ENCODE measurements at places on chromosomes 4 and X. TPM values are rescaled to one million over a fixed set of nuclear protein-coding genes. Genes with fewer than 3 reads are reported as not detected.

GRCh38 chr4:89582756-89583505 lies 254.0 kb downstream of the SNCA start:
- DNase-seq: no peak

- DNase-seq: no peak
Measured at GRCh38 chr4:187782286-187782824, 213.2 kb upstream of the ZFP42 start.

- peak; percentile 71 for DNase-seq
Measured at GRCh38 chrX:7925867-7926472, 1.2 kb downstream of the PNPLA4 start.

DNA sequence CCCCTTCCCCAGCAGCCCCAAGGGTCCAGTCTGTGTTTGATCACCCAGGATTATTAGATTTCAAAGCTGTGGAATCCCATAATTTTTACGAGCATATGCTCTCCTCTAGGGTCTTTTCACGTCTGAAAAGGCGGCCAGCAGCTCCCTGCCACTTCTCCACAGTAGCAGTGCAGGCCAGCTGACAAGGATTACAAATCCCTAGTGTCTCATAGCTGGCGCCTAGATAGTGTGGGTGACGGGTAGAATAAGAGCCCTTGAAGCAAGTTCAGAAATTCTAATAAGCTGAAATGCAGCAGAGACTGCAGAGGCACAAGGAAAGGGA lies 79.4 kb downstream of the RLIM start:
- DNase-seq: no peak

DNA sequence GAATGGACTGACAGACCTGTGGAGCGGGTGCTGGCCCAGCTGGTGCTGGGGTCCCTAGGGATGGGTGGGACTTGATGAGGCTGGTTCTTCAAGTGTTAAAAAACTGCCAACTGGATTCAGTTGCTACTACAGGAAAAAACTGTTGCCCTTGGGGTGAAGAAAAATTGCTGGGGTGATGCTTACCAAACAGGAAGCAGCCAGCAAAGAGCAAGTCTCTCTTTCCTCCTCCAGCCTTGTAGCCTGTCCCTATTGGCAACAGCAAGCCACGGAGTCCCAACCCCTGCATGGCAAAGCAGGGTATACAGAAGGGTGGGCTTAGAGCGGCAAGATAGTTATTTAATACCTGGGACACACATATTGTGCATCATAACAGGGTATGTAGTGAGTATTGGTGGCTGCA lies 60.1 kb upstream of the ATP8A1 start:
- DNase-seq: no peak

- no peak for DNase-seq
Measured at GRCh38 chr4:172061204-172061603, 248.0 kb downstream of the GALNTL6 start.

DNA sequence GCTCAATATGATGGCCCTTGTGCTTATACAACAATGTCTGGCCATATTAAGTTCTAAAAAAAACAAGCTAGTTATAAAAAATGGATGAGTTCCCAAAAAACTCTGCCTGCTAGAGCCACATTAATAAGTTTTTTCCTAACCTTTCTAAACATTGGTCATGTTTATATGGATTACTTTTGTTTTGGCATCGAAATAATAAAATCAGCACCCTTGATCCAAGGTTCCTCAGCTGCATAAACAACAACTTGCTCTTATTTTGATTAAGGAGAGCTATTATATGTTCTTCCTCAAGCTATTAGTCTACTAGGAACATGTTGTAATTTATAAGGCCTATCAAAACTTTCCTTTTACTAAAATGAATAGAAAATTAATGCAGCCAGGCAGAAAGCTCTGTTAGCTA lies 48.4 kb downstream of the UNC5C start:
- no peak for DNase-seq

SCRG1 gene
- total RNA-seq: not detected

GRCh38 chrX:118968031-118968430 lies 6.4 kb upstream of the LONRF3 start:
- no peak for DNase-seq

CDKL2 gene
- total RNA-seq: 0.91 TPM

DNA sequence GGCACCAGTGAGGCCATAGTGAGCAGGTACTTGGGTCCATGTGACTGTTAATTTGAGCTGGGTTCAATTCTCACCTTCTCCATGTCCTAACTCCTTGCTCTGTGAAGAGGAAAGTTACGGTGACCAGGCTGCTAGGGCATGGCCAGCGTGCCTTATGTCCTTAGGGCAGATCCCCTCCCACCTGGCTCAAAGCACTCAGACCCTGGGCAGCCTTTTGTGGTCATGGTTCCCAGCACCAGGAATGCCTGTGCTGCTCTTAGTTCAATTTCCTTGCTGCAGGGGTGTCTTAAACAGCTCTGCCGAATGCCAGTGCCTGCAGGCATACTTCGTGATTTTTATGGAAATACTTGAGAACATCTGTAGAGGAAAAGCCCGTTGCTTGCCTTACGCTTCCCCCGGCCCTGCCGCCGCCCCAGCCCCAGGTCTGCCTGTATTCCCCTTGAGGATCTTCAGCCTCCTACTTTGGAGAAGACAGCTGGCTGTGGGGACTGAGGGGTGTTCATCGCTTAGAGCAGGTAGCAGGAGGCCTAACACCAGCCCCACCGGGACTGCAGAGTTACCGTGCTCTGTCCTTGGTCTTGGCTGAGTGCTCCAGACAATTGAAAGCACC lies 3.1 kb upstream of the CDK16 start:
- no peak for DNase-seq

GRCh38 chr4:172356016-172356415 lies 542.8 kb downstream of the GALNTL6 start:
- no peak for DNase-seq

DNA sequence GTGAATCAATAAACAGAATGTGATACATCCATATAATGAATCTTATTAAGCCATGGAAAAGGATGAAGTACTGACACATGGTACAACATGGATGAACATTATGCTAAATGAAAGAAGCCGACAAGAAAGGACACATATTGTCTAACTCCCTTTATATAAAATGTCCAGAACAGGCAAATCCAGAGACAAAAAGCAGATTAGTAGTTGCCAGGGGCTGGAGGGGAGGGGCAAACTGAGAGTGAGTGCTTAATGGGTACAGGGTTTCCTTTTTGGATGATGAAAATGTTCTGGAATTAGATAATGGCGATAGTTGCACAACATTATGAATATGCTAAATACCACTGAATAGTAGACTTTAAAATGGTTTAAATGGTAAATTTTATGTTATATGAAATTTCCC lies 17.4 kb downstream of the ADGRG4 start:
- no peak for DNase-seq

COX18 gene
- 21.3 TPM for total RNA-seq

- DNase-seq: peak; percentile 15
Measured at GRCh38 chrX:150983521-150984168, 510 bp downstream of the HMGB3 start.

DNA sequence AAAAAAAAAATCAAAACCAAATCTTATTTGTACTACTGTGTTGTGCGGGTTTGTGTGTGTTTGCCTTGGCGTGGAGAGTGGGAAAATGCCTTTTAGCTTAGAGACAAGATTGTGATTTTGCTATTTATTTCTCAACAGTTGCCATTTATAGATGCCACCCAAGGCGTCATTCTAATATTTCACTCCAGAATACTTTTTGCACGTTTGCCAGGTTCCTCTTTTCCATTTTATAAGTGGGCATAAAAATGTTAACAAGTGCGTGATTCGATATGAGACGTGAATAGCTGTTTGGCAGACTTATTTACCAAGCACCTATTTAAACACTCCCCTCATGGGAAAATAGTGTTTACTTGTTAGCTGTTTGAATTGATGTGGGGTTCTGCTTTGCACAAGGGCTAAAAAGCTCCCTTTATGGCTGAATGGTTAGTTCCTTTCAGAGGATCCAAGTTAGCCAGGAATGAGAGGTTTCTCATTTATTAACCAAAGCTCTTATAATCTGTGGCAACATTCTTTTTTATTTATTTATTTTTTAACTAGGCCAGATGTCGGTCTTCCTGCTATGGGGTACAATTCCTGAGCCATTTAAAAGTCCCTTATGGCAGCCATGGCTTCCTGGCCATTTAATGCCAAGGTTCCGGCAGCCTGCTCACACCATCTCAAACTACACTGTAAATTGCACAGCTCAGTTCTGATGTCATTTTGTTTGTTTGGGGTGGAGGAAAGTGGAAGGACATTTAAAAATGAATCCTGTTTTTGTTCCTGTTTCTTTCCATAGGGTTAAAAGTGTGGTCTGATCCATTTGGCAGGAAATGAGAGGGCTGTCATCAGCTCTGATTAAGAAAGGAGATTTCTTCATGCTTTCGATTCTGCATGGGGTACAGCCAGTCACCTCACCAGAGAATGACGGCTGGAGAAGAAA lies 14.6 kb downstream of the SMIM20 start:
- no peak for DNase-seq

PLK4 gene
- 44.4 TPM for total RNA-seq

MAGIX gene
- 0.49 TPM for total RNA-seq

ALAS2 gene
- total RNA-seq: not detected

GRCh38 chrX:19003756-19004155 lies 19.8 kb upstream of the PHKA2 start:
- DNase-seq: no peak

DNA sequence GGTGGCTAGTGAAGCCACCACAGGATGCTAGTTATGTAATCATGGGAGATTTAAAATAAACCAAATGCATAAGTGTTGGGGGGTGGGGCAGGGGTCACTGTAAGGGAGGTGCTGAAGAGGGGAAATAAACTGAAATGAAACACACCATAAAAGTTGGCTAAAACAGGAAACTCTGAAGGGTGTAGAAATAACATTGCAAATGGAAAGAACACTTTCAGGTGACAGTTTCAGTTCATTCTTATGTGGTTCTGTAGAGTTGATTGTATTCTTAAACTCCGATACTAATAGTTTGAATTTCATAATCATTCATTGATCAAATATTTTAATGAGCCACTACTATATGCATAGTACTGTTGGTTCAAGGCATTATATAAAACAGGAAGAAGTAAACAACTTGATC lies 80.1 kb downstream of the HDAC8 start:
- DNase-seq: no peak

CSAG2 gene
- not detected for total RNA-seq

GRCh38 chrX:8847360-8847759 lies 46.2 kb upstream of the FAM9A start:
- no peak for DNase-seq

SNCA gene
- 0.85 TPM for total RNA-seq

TRIM61 gene
- total RNA-seq: 1.1 TPM

DNA sequence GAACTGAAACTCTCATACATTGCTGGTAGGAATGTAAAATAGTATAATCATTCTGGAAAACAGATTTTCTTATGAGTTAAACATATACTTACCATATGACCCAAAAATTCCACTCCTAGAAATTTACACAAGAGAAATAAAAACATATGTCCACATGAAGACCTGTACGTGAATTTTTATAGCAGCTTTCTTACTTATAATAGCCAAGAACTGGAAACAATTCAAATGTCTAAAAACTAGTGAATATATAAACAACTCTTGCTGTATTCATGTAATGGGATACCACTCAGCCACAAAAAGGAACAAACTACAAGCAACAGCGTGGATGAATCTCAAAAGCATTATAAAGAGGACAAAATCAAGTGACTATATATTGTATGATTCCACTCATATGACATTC lies 27.5 kb downstream of the TMEM156 start:
- DNase-seq: no peak

SPANXD gene
- not detected for total RNA-seq

GRCh38 chr4:53640576-53641453 lies 49.5 kb upstream of the LNX1 start:
- DNase-seq: no peak

DNA sequence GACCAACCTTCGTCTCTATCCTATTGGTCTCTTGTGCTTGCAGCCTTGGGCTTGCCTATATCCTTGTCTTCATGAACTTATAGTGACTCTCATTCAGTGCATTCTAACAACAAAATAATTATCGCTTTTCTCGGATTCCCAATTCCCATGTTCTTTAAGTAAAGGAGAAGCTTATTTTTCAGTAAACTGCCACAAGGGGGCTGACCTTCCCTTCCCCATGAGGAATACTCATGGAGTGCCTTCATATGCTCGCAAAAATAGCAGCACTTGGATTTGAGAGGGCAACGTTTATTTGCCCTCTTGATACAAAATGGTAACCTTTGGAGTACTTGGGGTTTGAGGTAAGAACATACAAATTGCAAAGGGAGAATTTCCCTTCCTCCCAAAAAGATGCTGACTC lies 183.2 kb upstream of the TENT5D start:
- DNase-seq: no peak

DNA sequence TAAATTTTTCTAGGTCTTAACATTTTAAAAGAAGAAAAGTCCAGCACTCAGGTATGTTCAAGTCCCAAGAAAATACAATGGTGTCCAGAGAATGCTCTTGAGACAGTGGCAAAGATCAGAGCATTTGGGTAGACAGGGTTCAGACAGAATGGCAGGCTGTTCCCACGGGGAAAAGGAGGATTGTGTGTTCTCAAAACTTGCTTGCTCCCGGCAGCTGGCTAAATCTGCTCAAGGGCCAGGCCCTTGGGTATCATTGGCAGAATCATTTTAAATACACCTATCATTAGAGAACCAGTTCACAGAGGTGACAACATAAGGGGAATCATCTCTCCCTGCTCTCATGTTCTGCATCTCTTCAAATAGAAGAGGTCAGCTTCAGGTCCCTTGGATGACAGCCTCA lies 456.3 kb downstream of the DTHD1 start:
- no peak for DNase-seq

GRCh38 chr4:120858776-120859175 lies 63.8 kb downstream of the PRDM5 start:
- DNase-seq: no peak

- DNase-seq: peak; percentile 51
Measured at GRCh38 chrX:131802836-131803626, 220.1 kb upstream of the STK26 start.

- no peak for DNase-seq
Measured at GRCh38 chr4:104719539-104720230, 225.0 kb upstream of the CXXC4 start.

DNA sequence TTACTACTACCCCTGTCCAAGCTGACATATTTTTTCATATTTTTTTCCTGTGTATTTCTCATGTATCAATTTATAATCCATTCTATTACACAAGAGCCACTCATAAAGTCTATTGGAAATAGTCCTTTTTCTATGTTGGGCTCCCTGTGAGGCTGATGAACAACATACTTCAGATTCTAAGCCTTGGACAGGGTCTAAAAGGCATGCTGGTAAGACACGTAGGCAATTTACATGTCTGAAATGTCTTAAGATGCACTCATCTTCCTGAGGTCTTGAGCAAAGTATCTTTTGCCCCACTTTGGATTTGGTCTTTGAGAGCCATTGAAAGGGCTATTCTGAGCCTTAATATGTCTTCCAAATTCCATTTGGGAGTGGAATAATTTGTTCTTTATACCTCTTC lies 31.8 kb downstream of the OCIAD1 start:
- DNase-seq: no peak

DNA sequence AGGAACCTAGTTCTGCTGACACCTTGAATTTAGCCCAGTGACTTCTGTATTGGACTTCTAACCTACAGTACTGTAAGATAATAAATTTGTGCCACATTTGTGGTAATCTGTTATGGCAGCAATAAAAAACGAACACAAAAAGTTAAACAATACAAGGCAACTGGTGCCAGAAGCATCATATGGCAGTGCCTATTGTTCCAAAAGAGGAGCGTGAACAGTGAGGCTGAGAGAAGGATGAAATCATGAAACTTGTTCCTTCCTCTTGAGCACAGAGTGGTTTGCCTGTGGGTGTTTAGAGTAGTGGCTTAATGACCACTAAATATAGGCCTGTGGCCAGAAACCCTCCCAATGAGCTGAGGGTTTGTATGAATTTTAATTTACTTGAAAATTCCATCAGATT lies 69.7 kb upstream of the PGRMC2 start:
- DNase-seq: no peak

YIPF7 gene
- not detected for total RNA-seq

GRCh38 chr4:46274717-46275116 lies 115.2 kb downstream of the GABRA2 start:
- no peak for DNase-seq
